ENCODE measurements at places on chromosomes 4 and X.

GRCh38 chrX:3293251-3293650 lies 53.2 kb downstream of the MXRA5 start:
- no peak for DNase-seq

- DNase-seq = no peak
Measured at GRCh38 chr4:14152834-14153519, 525.5 kb upstream of the BOD1L1 start.

DNA sequence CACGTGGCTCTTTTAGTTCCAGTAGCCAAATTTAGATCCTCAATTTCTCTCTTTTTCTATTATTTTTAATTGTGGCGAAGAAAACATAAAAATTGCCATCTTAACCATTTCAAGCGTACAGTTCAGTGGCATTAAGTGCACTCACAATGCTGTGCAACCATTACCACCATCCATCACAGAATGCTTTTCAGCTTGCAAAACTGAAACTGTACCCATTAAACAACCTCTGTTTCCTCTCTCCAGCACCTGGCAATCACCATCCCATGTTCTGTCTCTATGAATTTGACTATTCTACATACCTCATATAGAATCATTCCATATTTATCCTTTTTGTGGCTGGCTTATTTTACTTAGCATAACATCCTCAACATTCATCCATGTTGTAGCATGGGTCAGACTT lies 74.9 kb downstream of the METTL14 start:
- DNase-seq = no peak

GRCh38 chr4:24741910-24742309 lies 53.5 kb upstream of the SOD3 start:
- no peak for DNase-seq

DNA sequence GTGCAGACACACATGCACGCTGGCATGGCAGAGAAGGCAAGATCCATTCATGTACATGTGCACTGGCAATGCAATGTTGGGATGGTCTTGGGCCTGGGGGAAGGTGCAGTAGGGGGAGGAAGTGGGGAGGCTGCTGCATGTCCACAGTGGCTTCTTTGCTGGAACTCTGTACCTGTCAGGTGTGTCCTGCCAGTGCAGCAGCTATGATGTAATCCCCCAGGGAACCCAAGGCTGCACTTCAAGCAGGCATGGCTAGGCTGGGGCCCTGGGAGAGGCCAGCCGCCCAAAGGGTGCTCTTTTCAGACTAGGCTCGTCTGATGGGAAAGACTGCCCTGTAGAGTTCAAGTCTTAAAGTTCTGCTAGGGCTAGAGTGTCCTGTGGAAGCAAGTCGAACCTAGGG lies 1304.0 kb downstream of the FAM133A start:
- no peak for DNase-seq

- DNase-seq = no peak
Measured at GRCh38 chr4:173135241-173135847, 33.3 kb upstream of the GALNT7 start.

DNA sequence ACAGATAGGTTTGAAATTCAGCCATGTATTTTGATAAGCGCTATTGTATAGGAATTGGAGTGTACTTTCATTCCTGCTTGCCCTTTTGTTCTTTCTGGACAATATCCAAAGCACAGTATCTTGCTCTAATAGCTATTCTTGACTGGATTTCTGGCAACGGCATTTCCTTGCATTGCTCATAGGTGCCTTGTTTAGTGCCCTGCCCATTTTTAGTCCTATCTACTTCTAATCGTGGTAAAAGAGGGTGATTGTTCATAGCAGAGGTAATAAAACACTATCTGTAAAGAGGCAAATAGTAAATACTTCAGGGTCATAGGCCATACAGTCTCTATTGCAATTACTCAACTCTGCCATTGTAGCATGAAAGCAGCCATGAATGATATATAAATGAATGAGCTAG lies 155.9 kb downstream of the IL1RAPL2 start:
- no peak for DNase-seq

DNA sequence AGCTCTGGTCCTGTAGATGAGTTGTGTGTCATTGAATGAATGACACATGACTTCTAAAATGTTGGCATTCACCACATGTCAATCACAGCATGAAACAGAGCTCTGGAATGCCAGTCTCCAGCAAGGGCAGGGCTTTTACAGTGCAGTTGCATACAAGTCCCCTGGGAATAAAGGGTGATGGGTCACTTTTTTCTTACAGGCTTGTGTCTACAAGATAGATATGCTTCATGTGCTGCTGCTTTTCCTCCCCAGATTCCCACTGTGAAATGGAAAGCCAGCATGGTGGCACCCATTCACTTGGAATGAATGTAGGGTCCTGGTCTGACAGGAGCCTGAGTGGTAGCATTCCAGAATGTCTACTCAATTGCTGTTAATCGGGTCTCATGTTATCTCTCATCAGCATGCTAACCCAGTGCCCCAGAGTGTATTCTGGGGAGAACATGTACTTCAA lies 159.1 kb upstream of the KIT start:
- no peak for DNase-seq

GRCh38 chrX:41377624-41378023 lies 43.7 kb downstream of the DDX3X start:
- DNase-seq = peak; percentile 15

DNA sequence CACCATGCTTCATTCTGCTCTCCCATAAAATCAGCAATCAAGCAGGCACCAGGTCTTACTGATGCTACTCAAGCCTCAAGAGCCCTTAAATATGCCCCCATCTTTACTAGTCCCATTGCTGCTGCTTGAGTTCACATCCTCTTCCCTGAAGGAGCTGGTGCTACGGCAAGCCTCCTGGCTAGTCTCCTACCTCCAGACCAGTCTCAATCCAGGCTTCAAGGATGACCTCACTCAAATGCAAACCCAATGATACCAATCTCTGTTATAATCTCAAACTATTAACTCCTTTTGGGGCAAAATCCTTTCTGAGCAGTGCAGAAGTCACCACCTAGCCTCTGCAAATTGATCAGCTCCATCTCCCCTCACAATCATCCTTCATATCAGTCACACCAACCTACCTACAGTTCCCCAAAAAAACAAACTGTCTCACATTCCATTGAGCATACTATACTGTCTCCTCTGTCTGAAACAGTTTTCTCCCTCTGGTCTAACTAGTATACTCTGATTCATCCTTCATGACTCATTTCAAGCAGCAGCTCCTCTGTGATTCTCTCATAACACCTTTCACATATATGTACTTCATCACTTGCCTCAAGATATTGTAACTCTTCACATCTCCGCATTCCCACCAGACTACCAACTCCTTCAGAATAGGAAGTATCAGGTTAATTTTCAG lies 30.0 kb downstream of the PAPSS1 start:
- no peak for DNase-seq

- DNase-seq = no peak
Measured at GRCh38 chr4:180456928-180457327, 1786.3 kb upstream of the TENM3 start.

GRCh38 chr4:169420291-169420690 lies 149.5 kb upstream of the SH3RF1 start:
- DNase-seq = no peak

GRCh38 chr4:109177096-109177810 lies 125.2 kb downstream of the COL25A1 start:
- DNase-seq = no peak

GRCh38 chrX:50770702-50771101 lies 43.3 kb downstream of the SHROOM4 start:
- no peak for DNase-seq
